NCI-H524 treated with DMSO at 0.1 percent for 48 hours (cell line): ENCODE measurements at places on chromosomes 3 and 15.

DNA sequence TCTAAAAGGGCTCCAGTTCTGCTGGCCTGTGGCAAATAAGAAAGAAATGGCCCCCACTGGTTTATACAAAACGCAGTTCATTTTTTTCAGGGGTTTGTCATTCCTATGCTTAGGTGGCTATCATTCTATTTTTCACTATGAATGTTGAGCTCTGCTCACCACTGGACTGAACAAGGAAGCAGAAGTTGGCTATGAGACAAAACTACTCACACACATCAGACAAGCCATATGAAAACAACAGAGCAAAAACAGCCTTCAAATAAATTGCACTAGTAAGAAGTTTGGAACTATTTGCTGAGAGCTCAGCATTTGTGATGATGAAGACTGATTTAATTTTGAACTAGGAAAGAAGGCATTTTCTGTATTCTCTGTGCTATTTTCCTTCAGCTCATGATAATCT, 328.5 kb downstream of the MECOM start:
- no peak for DNase-seq

GRCh38 chr3:39013289-39013688, 38.5 kb downstream of the SCN11A start:
- DNase-seq, result no peak

- no peak for DNase-seq
Measured at GRCh38 chr3:134441821-134442220, 44.0 kb downstream of the ANAPC13 start.

- DNase-seq, result no peak
Measured at GRCh38 chr3:23308986-23309625, 106.0 kb downstream of the UBE2E2 start.

- DNase-seq, result no peak
Measured at GRCh38 chr15:70113304-70113700, 15.6 kb upstream of the TLE3 start.

GRCh38 chr3:124621498-124621897, 108.8 kb upstream of the UMPS start:
- DNase-seq, result no peak

GRCh38 chr3:135260025-135260424, 465.0 kb downstream of the EPHB1 start:
- no peak for DNase-seq

DNA sequence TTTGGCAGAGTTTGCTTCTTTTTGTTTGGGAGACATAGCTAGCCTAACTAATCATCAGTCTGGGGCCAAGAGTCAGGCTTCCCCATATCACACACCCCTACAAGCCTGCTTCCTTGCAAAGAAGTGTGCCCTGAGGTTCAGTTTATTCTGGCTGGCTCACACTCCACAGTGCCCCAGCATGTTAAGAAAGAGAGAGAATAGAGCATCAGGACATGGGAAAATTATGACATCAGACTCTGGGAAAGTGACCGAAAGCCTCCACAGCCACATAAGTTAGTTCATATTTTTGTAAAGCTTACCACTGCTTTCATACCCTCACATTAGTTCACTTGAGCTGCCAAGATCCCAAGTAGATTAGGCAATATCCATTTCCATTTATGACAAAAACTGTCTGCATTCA, 63.0 kb upstream of the CFAP161 start:
- DNase-seq, result no peak

DNA sequence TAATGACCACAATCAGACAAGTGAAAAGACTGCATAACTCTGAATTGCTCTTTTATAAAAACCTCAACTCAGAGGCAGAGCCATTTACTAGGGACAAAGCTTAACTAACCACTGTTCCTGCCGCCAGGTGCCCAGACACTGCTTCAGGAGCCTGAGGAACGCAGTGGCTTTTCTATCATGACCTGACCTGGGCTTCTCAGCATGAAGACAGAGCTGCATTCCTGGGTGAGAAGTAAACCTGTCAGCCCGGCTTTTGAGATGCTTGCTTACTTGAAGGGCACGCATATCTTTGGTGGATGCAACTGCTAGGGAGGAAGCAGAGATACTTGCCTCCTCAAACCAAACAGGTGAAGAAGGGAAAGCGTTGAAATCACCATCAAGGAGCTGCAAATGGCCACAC, 7.9 kb downstream of the LRRC31 start:
- DNase-seq, result no peak

DNA sequence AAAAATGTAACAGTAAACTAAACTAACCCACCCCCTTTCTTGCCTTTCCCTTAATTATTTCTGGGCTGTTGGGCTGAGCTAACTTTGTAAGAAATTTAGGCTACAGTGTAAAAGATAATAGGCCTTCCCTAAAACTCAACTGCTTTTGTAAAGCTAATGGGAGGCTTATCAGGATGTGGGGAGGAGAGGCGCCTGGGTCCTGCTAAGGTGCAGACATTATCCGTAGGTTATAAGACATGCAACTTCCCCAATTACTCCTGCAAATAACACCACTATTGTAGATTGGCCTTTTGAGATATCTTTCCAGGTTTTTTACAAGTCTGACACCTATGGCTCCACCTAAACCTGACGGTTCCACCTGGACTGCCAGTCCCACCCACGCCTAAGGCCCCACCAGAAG, 88.3 kb downstream of the NPAP1 start:
- DNase-seq, result no peak

DNA sequence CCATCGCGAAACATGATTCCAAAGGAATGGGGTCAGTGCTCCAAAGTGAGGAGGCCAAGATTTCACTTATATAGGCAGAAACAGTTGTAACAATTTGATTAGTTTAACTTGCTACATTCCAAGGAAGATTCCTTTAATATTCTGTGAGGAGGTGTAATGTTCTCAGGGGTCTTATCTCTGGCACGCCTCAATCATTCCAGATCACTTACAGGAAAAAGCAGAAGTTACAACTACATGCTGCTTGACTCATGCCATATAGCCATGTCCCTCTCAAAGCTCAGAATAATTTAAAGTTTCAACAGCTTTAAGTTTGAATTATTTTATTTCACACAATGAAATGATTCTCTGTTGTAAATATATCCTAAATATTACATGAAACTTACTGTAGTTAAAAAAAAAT, 3.5 kb upstream of the FYTTD1 start:
- no peak for DNase-seq

DNA sequence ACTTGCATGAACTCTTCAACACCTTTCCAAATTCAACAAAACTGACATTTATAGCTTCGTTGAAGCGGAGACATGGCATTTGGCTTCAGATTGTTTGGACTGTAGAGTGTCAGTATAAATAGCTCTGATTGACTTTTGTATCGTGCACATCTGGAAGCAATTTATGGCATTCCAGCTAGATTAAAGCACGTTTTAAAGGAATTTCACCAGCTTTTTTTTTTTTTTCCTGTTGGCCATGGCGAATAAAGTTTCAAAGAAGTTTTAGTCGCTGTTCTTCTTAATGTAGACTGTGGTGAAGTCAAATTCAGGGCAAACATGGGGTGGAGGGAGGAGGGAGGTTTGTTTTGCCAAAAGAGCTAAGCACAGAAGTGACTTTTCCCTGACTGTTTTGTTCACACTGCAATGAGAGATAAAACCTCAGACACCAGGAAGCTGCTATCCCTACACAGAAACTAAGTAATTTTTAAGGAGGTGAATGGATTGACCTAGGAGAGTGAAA, 391.0 kb upstream of the RARB start:
- DNase-seq, result no peak

- DNase-seq, result no peak
Measured at GRCh38 chr3:80096909-80097308, 329.1 kb upstream of the ROBO1 start.

GRCh38 chr3:71063773-71064290, 519.7 kb downstream of the FOXP1 start:
- DNase-seq, result no peak

DNA sequence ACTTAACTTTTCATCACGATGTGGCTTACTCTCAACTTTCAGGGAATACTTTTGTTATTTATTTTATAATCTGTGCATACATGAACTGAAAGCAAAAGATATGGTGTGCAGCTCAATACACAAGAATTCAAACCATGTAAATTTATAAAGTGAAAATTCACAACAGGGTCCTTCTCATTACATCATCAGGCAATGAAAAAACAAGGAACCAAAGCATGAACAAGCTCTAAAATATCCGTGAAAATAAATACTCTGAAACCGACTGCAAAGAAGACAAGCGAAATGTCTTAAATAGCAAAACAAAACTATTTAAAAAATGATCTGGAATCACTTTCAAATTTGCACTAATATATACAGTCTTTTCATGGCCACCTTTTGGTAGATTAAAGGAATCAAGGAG, 28.9 kb downstream of the GNB5 start:
- DNase-seq, result no peak
